ENCODE measurements at places on chromosomes 2 and 18.

DNA sequence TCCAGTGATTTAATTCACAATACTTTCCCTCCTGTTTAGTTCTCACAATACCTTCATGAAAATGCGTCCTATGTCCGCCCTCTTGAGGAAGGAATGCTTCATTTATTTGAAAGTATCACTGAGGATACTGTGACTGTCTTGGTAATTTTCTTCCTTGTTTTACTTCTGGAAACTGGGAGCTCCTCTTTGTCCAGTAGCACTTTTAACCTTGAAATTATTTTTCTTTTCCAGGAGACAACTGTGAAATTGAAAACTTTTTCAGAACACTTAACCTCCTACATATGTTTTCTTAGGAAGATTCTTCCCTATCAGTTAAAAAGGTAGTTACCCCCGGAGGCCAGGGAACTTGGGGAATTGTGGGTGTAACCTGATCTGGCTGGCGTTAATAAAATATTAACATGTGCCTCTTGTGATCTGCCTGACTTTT lies 58.9 kb upstream of the STON1 start:
- peak; percentile 18 for DNase-seq

DNA sequence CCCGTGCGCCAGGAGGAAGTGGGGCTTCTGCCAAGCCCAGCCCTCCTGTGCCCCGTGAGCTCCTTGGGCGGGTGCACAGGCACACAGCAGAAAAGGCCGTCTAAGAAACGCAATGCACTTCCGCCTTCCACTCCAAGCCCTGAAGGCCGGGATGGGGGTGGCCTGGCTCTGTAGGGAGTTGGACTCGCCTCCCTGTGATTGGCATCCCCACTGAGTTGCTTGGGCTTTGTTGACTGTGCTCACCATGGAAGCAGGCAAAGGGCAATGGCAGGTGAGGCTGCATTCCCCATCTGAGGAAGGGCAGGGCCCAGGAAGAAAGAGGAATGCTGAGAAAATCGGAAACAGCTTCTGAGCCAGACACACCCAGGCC lies 66.8 kb downstream of the CRACDL start:
- DNase-seq, result no peak

GRCh38 chr2:42424033-42424432 lies 63.0 kb upstream of the COX7A2L start:
- no peak for DNase-seq

- DNase-seq, result no peak
Observed at GRCh38 chr18:48749768-48750167, 201.0 kb downstream of the SMAD7 start.

DNA sequence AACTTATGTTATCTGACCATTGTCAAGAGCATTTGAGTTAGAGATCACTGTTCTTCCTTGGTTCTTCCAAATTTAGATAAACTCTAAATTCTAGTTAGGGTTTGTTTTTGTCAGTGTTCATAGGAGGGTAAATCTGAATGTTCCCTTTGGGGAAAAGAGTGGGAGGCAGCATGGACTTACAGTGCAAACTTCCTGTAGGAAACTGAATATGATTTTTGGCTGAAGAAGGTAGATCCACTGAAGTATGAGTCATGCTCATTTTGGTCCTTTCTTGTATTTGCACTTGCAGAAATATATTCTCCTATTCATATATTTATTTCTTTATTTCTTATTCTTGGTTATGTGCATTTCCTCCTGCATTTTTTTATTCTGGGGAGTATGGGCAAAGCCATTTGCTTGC lies 27.3 kb downstream of the CCDC85A start:
- no peak for DNase-seq

DNA sequence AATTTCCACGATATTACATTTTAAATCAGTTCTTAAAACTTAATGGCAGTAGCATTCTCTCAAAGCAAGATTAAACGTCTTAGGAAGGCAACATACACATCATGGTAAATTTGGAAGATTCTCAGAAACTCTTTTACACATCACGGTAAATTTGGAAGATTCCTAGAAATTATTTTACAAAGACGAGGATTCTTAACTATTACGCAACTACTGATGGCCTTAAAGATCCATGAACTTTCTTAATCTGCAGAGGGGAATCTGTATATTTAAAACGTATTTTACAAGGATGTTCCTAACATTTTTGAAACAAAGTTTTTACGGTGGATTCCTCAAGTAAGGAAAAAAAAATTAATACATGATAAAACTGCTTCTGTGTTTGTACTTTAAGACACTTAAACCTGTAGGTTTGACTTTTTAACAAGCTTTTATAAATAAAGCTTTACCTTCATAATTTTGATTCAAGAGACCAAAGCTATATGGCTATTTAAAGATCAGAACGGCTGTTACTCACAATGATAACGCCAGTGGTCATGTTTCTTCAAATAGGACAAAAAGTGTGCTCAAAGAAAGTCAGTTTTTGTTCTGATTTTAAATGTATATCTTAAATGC lies 1.7 kb downstream of the ATF2 start:
- DNase-seq, result no peak

DNA sequence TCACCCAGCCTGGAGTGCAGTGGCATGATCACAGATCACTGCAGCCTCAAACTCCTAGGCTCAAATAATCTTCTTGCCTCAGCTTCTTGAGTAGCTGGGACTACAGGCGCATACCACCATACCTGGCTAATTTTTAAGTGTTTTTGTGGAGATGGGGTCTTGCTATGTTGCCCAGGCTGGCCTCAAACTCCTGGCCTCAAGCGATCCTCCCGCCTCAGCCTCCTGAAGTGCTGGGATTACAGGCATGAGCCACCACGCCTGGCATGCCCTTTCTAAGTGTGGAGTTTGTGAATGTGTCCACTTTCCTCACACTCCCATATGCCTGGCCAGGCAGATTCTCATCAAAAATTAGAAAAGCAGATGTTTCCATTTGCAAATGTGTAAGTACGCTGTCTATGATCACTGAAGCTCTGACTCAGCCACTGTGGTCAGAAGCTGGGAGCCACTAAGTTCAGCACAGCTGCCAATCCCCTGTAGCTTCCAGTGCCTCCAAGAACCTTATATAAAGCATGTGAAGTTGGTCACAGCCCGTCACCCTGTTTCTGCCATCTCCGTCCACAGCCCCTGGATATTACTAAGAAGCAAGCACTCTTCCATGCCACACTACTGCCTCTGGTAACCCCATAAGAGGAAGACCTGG lies 155.4 kb downstream of the FAM210A start:
- no peak for DNase-seq

- no peak for DNase-seq
Observed at GRCh38 chr2:28164280-28164801, 228.3 kb upstream of the FOSL2 start.

DNA sequence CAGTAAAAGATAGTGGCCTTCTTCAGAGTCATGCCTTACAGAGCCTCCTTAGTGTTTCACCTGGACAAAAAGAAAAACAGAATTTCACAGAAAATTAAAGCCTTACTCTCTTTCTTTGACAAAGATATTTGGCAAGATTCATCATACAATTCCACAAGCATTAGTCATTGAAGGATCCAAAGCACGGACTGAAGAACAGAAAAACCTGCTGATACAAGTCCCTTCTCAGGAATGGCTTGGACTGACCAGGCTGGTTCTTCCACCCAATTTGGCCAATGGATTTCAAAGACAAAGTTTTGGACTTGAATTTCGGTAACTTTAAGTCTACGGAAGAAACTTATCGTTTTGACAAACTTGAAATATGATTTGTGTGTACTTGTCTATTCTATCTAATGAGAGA lies 39.1 kb upstream of the GALNT3 start:
- DNase-seq, result no peak

DNA sequence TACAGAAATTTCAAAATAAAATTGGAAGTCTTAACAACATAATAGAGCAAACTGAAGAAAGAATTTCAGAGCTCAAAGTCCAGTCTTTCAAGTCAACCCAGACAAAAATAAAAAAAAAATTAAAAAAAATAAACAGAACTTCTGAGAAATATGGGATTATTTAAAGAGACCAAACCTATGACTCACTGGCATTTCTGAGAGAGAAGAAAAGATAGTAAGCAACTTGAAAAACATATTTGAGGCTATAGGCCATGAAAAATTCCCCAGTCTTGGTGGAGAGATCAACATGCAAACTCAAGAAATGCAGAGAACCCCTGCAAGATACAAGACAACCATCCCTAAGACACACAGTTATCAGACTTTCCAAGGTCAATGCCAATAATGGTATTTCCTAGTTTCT lies 167.4 kb downstream of the RNF144A start:
- no peak for DNase-seq

GRCh38 chr2:186980787-186981550 lies 132.0 kb upstream of the ZSWIM2 start:
- DNase-seq, result no peak

DNA sequence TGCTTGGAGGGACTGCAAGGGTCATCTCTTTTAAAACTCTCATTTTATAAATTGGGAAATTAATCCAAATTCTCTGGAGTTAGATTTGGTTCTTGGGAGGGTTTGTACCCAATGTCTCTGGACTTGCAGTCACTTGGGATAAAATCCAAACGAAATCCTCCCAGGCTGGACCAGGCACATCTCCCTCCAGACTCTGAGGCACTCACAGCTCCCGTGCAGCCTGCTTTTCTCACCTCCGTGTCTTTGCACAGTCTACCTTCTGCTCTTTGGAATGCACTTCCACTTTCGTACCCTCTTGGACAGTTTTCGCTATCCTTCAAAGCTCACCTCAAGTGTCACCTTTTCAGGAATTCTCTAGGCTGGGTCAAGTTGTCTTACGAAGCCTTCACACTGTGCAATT lies 166.3 kb downstream of the MYCN start:
- no peak for DNase-seq

- DNase-seq, result no peak
Observed at GRCh38 chr2:31304816-31305215, 70.9 kb downstream of the EHD3 start.

- DNase-seq, result no peak
Observed at GRCh38 chr2:12948961-12949353, 232.2 kb downstream of the TRIB2 start.

- no peak for DNase-seq
Observed at GRCh38 chr2:224569654-224570053, 15.5 kb downstream of the CUL3 start.

- no peak for DNase-seq
Observed at GRCh38 chr2:189581354-189582139, 961 bp upstream of the SLC40A1 start.

DNA sequence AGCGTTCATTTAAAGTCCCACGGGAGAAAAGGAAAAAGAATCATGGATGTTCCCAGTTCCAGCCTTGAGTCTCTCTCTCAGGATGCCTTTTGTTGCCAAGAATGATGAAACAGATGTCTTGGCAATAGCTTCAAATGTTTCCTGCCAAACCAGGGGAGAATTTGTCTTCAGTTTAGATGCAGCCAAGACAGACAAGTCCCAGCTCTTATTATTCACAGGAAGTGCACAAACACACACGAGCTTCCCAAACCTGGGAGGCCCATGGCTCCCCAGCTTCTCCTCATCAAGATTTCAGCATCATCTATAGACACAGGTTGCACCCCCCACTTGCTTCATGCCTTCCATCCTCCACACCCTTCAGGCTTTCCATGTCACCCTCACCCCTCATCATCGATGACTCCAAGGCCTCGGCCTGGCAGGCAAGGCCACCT lies 45.9 kb downstream of the HS1BP3 start:
- no peak for DNase-seq

DNA sequence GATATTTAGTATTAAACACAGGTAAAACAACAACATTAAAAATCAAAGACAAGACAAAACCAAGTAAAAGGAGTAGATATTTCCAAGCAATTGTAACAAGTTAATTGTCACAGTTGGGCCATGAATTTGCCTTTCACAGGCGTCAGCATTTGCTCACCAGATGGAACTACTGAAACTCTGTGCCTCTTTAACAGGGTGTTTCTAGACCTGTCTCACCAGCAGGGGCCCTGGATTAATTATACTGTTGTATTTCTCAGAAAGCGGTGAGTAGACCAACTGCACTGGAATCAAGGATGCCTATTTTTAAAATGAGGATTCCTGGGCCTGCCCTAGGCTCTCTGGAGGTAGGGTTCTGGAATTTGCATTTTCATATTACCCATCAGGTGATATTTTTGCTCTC lies 92.6 kb downstream of the UPP2 start:
- DNase-seq, result no peak

GRCh38 chr2:241008711-241009121 lies 10.3 kb downstream of the SNED1 start:
- no peak for DNase-seq

GRCh38 chr18:67478249-67478648 lies 38.3 kb downstream of the DSEL start:
- DNase-seq, result no peak

- DNase-seq, result no peak
Observed at GRCh38 chr18:5620289-5620688, 76.5 kb upstream of the EPB41L3 start.

- DNase-seq, result no peak
Observed at GRCh38 chr2:4964001-4964540, 728.1 kb upstream of the SOX11 start.

- DNase-seq, result no peak
Observed at GRCh38 chr18:31373641-31374040, 2.9 kb upstream of the DSG4 start.

DNA sequence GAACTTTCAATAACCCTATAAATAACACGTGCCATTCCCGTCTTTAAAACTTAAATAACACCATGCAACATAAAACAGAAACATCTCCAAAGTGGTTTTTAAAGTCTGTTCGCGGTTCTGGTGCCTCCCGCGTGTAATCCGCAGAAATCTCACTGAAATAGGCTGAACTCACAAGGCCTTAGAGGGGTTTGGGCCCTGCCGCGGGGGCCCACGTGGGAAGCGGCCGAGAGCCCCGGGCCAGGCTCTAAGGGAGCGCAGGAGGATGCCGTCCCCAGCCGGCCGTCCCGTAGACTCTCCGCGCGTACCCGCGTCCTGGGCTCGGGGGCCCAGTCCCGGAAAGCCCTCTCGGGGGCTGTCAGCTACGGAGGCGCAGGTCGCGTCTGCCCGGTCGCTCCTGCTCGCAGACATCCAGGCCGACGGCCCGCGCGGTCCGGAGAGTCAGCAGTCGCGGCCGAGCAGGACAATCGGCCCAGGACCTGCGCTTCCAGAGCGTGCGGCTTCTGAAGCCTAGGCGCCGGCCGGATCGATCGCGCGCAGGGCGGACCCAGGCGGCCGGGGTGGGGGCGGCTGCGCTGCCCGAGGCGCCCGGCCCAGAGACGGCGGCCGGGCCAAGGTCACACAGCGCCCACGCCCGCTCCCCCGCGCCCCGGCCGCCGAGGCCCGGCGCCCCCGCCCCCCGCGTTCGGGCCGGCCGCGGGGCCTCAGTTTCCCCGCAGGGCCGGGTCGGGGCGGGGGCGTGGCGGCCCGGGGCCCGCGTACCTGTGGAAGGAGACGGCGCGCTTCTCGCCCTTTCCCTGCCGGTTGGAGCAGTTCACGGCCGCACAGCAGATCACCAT lies 558 bp downstream of the THAP4 start:
- peak; percentile 18 for DNase-seq

DNA sequence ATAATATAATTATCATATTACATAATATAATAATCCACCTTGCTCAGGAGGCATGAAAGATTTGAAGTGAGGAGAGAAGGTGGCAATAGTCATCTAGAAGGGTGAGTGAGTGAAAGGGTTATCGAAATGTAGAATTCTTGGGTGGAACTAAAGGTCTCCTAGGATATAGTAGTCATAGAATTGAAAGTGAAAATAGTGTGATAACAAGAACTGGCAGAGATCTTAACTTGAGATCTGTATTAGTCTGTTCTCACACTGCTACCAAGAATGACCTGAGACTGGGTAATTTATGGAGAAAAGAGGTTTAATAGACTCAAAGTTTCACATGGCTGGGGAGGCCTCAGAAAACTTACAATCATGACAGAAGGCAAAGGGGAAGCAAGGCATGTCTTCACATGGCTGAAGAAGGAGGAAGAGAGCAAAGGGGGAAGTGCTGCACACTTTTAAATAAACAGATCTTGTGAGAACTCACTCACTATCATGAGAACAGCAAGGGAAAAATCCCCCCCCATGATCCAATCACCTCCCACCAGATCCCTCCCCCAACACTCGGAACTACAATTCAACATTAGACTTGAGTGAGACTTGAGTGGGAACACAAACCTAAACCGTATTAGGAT lies 351.5 kb downstream of the NR4A2 start:
- no peak for DNase-seq
